ENCODE measurements at places on chromosomes 11 and 22.

DNA sequence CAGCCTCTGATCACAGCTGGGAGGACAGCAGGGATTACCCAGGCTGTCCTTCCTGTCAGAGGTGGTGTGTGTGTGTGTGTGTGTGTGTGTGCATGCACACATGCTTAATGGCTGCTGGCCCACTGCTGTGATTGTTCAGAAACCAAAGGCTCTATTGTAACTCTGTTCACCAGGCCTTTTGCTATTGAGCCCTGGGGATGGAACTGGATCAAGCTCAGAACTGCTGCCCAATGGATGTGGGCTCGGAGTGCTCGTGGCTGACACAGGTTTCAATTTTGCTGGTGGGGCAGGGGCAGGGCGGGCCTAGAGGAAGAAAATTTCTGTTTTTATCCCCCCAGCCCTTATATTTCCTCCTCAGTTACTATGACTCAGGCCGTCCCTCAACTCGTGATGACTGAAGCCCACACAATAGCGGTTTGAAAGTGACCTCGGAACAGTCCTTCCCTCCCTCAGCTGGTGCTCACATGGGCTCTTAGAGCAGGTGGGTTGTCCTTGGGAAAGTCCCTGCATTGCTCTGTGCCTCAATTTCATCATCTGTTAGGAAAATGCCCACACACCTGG is 359.3 kb downstream of the TENM4 start:
- DNase-seq, result no peak

DNA sequence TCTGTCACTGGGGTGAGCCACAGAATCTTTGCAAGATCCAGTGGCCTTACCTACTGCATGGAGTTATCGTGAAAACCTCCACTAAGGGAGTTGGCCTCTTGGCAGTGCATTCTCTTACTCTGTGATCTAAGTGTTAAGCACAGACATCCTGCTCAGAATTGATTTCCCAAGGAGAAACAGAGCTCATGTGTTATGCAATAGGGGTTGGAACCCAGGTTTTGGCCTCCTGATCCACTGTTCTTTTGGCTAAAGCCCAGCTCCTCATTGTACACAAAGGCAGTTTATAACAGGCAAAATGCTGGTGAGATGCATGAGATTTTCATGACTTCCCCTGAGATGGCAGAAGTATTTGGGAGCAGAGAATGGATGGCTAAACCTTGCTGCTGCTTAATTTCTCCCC is 11.8 kb downstream of the DTX4 start:
- no peak for DNase-seq

DNA sequence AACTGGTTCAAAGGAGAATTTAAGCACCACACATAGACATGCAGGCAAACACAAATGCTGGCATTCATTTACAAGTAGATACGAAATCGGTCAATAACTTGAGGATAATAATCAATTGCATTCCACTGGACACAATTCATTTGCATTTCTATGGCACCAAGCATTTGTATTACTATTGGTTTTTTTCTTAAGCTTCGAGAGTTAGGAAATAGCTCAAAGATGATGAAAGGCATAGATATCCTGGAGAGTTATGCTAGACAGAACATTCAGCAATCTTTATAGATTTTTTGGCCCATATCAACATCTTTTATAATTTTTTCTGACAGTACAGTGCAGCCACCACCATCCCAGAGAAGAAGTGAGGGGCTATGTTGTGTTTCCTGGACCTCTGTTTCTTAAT is 544.4 kb downstream of the MIAT start:
- no peak for DNase-seq

- DNase-seq, result no peak
Observed at GRCh38 chr11:118619444-118620197, 12.2 kb downstream of the PHLDB1 start.

DNA sequence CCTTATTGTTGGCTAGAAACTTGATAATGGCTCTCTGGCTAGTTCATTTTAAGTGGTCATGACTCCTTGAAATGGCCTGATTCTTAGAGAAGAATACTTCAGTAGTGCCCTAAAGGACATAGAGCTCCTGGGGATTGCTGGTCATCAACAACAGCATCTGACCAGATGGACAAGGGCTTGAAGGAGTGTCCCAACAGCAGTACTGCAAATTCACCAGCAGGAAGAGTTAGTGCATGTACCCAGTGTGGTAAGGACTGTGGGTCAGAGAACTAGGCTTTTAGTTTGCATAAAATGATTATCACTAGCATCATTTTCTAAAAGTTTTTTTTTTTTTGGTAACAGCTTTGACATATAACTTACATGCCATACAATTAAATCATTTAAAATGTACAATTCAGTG is 39.5 kb upstream of the CUL5 start:
- no peak for DNase-seq

DNA sequence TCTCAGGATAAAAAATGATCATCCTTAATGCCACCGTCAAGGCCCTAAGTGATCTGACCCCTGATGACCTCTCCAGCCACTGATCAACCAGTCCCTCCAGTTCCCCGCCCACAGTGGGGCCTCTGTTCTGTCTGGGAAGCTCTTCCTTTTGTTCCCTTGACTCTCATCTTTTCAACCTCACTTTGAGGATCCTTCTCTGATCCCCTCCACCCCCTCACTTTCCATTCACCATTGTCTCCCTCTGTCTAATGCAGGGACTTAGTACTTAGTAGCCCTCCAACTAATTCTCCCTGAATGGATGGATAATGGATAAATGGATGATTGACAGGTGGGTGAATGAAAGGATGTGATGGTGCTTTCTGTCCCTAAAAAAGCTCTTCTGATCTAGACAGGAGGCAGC is 45.6 kb downstream of the C11orf58 start:
- no peak for DNase-seq
